Adrenal gland (tissue), 19 donors: ENCODE measurements at places on chromosomes 16 and 17. TPM values are rescaled to one million over a fixed set of nuclear protein-coding genes. Genes with fewer than 3 reads are reported as not detected.

The CDR2L gene
- polyA plus RNA-seq = 5.6 TPM

DNA sequence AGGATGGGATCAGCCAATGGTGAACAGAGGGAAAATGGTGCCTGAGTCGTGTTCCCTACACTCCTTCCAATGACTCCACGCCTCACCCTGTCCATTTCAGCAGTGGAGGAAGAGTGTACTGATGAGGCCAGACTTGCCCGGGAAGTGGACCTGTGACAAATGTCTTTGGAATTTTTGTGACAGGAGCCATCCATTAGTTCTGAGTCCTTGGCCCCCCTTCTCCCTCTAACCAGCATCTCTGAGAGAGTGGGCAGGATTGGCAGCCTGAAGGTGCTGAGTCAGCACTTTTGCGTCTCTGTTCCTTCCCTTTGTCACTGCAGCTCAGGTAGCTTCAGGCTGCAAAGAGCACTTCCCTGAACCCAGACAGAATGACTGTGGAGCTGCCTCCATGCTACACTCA, 30.8 kb downstream of the BEAN1 start:
- DNase-seq = no peak

The PTX4 gene
- polyA plus RNA-seq = 0.16 TPM

The CCDC200 gene
- not detected for polyA plus RNA-seq
